ENCODE measurements at places on chromosomes 4 and X.

GRCh38 chrX:41516999-41517765 is 70.0 kb downstream of the NYX start:
- no peak for DNase-seq

DNA sequence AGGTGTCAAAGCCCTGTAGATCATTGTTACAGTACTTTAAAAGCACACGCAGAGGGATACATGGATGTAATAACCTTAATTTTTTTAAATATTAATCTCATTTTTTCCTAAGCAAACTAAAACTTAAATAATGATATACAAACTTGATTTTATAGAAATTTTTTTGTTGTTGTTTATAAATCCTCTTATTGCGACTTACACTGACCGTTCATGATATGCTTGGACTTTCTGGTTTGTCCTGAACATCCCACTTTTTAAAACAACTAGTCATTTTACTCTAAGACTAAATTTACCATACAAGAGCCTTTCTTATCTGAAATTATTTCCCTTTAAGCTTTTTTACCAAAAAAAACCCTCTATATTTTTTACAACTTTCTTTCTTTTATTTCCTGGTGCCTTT is 2106.0 kb downstream of the PCDH7 start:
- DNase-seq: no peak

DNA sequence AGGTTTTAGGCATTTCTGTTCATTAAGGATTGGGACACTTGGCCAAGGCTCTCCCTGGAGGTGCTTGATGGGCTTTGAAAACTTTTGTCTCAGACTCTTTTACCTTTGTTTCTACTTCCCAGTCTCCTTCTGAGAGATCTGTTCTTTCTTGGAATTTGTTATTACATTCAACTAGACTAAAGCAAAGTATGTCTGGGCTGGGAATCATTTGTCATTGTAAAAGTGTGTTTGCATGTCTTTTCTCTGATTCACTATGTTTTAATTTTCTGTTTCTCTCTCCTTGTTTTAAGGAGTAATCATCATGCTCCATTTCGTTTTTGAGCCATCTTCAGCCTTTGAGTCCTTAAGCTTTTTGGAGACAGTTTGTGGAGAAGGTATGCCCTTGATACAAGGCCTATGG is 12.2 kb upstream of the PGRMC2 start:
- DNase-seq: no peak

- no peak for DNase-seq
Observed at GRCh38 chr4:156898373-156899117, 73.1 kb downstream of the PDGFC start.

- DNase-seq: no peak
Observed at GRCh38 chrX:3743801-3744439, 30.5 kb upstream of the PRKX start.

DNA sequence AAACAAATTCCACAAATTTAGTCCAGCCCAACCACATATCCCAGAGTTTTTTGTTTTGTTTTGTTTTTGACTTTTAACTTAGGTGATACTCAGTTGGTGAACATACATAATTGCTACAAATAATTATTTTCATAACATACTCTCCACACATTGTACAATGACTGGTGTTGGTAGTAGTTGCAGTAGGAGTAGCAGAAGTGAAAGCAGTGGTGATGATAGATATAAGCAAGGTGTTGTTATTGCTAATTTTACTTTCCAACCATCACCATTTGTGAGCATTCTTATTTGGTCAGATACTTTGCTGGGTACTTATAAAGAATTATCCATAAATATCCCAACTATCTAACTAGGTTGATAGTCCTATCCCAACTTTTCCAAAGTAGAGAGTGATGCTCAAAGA is 47.3 kb downstream of the ARHGAP24 start:
- DNase-seq: no peak

DNA sequence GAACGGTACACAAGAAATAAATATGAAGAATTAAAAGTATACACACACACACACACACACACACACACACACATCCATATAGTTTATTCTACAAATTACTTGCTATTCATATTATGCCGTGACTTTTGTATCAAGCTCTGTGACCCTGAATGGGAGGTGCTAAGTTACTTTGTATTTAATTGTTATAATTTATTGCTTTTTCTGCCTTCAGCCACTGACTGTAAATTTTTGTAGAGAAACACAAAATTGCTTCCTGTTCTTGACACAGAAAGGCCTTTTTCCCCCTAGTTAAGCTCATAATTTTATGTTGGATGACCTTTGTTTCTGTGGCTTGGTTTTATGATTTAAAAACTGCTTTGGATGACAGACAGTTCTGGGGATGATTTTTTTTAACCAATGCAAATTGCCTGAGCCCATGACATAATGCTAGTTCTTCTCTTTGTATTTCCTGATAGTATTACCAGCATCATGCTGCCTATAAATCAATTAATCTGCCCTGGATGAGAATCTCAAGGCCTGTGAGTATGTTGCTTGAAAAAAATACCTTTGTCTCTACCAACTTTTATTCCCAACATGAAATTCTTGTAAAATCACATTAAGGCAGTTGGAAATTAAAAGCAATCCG is 140.0 kb downstream of the FMR1NB start:
- no peak for DNase-seq

DNA sequence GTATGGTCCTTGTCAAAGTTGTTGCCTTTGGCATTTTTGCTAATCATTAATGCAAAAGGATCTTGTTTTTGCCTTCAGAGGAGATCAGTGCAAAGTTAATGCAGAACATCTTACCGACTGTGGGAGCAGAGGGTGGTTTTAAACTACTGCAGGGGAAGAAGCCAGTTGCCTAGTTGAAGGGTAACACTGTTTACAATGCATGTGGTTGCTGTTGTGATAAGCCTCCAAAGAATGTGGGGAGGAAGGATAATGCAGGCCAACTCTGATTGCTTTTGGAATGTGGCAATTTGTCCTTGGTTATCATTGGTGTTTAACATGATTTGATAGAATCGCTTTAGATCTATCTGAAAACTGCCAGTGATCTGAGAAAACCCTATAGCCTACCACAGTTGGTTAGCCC is 204.3 kb upstream of the TLL1 start:
- DNase-seq: no peak

DNA sequence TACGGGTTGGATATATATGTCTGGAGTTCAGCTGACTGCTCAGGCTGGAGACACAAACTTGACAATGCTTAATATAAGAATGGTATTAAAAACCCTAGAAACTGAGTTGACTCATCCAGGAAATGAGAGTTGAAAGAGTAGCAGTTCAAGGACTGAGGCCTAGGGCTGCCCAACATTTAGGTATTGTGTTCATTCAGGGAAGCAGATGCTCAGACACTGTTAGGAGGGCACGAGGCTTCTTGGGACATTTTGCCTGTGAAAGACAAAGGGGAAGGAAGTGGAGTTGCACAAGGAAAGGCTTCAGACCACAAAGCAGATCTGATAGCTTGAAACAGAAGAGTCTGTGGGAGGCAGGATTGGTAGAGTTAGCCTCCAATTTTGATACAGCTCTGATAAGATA is 52.0 kb upstream of the HS3ST1 start:
- DNase-seq: no peak

- no peak for DNase-seq
Observed at GRCh38 chrX:148161701-148162100, 180.6 kb downstream of the FMR1NB start.

- DNase-seq: no peak
Observed at GRCh38 chrX:21806691-21807090, 32.7 kb upstream of the MBTPS2 start.

GRCh38 chrX:50723006-50723405 is 91.0 kb downstream of the SHROOM4 start:
- DNase-seq: no peak

- no peak for DNase-seq
Observed at GRCh38 chr4:85933291-85933640, 426.6 kb downstream of the MAPK10 start.

DNA sequence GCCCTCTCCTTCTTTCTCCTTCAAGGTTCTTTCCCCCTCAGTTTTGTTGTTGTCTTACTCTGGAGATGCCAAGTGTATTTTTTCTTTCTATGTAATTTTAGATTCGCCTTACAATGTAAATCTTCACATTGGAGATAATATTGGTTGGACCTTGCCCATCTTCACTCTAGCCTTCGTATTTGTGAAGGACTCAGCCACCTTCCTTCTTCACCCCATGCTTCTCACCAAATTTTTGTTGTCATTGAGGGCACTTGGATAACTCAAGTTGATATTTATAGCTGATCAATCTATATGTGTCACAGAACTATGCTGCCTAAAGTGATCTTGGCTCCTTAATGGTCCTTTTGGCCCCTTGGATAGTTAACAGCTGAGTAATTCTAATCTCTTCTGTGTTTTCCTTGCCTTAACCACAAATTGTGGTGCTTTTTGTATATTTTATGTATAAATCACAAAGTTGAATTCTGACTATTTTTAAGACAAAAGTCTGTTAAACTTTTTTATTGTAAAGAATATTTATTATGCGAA is 6.5 kb downstream of the SPRY1 start:
- DNase-seq: no peak

GRCh38 chr4:123102897-123103471 is 180.6 kb upstream of the NUDT6 start:
- DNase-seq: no peak

GRCh38 chr4:136829280-136829679 is 703.0 kb downstream of the PCDH18 start:
- no peak for DNase-seq

- DNase-seq: no peak
Observed at GRCh38 chr4:139975830-139976272, 178.1 kb downstream of the MAML3 start.

DNA sequence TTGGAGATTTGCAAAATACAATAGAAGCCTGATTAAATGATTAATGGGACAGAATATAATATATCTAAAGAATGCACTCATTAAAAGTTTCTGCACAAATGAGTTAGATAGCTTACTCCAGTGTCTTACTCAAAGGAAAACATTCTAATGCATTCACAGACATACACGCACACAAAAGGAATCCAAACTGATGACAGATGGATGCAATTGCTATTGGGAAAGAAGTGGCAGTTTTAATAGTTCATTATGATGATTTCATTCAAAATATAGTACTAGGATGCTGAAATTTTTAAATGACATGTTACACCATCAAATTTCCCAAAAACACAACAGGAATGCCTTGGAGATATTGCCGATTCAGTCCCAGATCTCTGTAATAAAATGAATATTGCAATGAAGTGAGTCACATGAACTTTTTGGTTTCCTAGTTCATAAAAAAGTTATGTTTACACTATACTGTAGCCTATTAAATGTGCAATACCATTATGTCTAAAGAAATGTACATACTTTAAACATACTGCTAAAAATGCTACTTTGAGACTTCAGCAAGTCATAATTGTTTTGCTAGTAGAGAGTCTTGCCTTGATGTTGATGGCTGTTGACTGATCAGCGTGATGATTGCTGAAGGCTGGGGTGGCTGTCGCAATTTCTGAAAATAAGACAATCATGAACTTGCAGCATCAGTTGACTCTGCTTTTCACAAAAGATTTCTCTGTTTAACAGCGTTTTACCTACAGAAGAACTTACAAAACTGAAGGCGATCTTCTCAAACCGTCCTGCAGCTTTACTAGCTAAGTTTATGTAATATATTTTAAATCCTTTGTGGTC is 45.6 kb downstream of the BBS12 start:
- no peak for DNase-seq

- no peak for DNase-seq
Observed at GRCh38 chr4:153067376-153067775, 131.3 kb downstream of the FHDC1 start.

DNA sequence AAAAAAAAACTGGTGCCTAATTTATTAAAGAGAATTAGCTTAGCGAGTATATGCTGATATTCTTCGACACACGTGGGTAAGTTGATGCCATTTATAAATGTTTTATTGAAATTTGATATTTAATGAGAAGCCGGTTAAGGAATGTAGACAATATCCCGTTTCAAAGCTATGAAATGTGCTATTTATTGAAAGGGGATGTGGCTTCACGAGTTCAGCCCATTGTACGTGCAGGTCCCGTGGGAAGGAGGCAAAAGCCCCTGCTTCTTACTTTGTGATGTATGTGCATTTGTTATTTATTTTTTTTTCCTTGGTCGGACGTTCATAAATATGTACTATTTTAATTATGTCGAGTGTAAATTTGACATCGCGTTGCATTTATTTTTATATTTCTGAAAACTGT is 20.2 kb downstream of the SHOX start:
- DNase-seq: no peak

GRCh38 chr4:43066415-43066814 is 173.9 kb downstream of the GRXCR1 start:
- no peak for DNase-seq

GRCh38 chr4:110184791-110185155 is 13.6 kb downstream of the ELOVL6 start:
- DNase-seq: no peak

GRCh38 chr4:181677201-181677600 is 566.0 kb upstream of the TENM3 start:
- no peak for DNase-seq

DNA sequence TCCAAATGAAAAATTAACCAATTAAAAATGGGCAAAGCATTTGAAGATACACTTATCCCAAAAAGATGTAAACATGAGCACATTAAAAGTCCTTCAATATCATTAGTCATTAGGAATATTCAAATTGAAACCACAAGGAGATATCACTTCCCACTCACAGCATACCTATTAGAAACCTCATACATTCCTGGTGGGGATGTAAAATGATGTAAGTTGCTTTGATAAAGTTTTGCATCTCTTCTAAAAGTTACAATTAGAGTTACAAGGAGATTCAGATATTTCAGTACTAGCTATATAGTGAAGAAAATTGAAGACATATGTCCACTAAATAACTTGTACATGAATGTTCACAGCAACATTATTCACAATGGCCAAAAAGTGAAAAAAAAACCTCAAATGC is 1109.3 kb upstream of the LCORL start:
- DNase-seq: no peak

DNA sequence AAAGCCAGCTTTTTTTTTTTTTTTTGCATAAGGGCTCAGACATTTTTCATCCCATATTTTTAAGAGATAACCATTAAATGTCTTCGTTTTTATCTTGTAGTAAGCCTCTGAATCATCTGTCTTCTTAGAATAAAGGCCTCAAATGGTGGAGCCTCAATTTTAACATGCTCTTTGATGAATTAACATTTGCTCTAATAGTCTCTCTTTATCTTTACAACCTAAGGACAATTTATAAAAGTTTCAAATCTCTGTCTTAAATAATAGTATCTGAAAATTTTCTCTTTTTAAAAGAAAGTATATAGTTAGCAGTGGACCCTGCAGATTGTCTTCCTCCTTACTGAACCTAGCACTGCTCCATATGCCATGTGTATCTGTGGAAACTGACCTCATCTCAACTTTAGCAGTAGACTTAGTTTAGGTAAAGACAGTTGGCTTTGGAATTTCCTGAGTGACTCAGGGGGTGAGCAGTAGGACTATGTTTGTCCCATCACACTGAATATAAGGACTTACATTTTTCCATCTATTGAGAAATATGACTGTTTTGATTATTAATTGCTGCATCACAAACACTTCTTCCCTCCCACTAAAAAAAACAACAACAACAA is 1658.0 kb downstream of the STIM2 start:
- no peak for DNase-seq

- DNase-seq: no peak
Observed at GRCh38 chr4:958696-959337, 14.6 kb downstream of the DGKQ start.

GRCh38 chr4:38105475-38106220 is 145.4 kb downstream of the PTTG2 start:
- no peak for DNase-seq

GRCh38 chr4:5887011-5887360 is 5.9 kb downstream of the CRMP1 start:
- DNase-seq: no peak
